ENCODE measurements at places on chromosomes 2 and 18. TPM values are rescaled to one million over a fixed set of nuclear protein-coding genes. Genes with fewer than 3 reads are reported as not detected.

- no peak for DNase-seq
- no peak overlapping the region for H3K4me3 ChIP-seq
- no peaks in the 10 kb centered on the region for H3K27me3 ChIP-seq
- no peak overlapping the region for H3K27ac ChIP-seq
- H3K4me1 ChIP-seq, result no peaks in the 10 kb centered on the region
Observed at GRCh38 chr18:3184275-3184963, 35.3 kb downstream of the MYOM1 start.

DNA sequence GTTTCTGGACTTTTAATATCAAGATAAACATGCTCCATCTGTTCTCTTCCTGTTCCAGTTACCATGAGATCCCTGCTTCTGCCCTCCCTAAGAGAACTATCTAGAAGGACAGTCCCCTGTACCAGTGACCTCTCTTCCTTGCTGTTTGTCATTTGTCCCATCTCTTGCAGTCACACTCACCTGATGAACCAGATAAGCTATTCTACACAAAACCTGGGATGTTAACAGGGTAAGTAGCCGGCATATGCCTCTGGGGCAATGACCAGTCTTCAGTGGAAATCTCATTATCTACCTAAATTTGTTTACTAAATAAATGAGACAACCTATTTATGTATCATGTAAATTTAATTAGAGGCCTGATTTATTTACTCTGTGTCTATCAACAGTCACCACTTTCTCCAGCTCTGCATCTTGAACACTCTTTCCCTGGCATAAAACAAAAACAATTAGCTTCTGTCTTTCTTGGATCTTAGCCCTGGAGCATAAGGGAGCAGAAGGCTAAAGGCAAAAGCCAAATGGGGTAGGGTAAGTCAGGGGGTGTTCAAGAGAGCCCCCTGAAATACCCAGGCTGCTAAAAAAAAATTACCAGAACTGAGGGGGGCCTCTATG lies 337.7 kb downstream of the ALK start:
- H3K36me3 ChIP-seq, result no peaks in the 10 kb centered on the region
- H3K27me3 ChIP-seq, result no peaks in the 10 kb centered on the region
- DNase-seq, result no peak
- H3K4me1 ChIP-seq, result no peaks in the 10 kb centered on the region

DNA sequence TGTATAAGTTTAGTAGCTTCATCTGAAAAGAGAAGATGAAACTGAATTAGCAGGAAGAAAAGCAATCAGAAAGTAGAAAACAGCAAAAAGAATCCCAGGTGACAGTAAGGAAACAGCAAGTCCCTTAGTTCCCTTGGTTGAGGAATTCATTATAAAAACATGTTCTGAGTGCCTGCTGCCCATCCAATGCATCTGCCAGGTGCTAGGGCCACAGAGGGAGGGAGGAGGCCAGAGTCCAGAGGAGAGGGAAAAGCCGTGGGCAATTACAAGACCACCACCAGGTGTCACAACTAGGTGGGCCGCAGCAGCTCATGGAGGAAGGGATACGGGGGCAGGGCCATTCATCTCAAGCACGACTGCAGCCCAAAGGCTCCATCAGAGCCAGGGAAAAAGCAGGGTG lies 55.9 kb upstream of the TFCP2L1 start:
- DNase-seq, result no peak
- H3K4me3 ChIP-seq, result no peak overlapping the region
- no peak overlapping the region for H3K27ac ChIP-seq
- H3K27me3 ChIP-seq, result no peaks in the 10 kb centered on the region
- peaks cover 74% of the 10 kb centered on the region for H3K36me3 ChIP-seq
- H3K4me1 ChIP-seq, result peaks cover 5% of the 10 kb centered on the region

DNA sequence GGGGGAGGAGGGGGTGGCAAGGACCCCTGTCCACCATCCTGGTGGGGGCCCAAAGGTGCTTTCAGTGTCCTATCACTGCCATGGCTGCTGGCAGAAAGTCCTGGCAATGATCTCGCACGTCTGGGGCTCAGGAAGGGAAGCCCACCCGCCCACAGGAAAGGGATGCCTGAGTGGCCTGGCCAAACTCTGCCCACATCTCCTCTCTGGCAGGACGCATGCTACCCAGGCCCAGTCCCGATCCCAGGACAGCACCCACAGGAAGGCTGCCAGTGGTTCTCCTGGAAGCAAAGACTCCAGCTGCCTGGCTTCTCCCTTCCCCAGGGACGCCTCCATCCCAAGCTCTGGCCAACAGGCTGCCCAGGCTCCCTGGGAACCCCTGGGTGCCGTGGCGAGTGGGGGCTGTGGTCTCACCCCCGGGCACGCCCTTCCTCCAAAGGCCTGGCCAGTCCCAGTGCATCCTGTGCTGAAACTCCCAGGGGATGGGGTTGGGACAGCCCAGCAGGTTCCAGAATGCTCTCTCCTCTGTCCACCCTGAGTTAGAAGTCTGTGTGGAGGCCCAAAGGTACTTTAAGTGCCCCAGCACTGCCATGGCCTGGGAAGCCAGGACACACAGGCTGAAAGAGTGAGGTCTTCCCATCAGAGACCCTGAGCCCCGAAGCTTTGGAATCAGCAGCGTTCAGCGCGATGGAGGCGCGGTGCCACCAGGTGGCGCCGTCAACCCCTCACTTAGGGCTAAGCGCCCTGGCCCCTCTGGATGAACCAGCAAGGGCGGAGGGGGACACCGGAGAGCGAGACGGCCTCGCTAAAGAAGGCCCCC lies 29.8 kb upstream of the TAF1B start:
- H3K36me3 ChIP-seq, result no peaks in the 10 kb centered on the region
- DNase-seq, result peak; percentile 77
- peak overlapping the region; percentile 30 for H3K4me3 ChIP-seq
- H3K4me1 ChIP-seq, result peaks cover 22% of the 10 kb centered on the region
- H3K27ac ChIP-seq, result no peak overlapping the region
- peaks cover 4% of the 10 kb centered on the region for H3K27me3 ChIP-seq

- no peak for DNase-seq
- peaks cover 6% of the 10 kb centered on the region for H3K36me3 ChIP-seq
Observed at GRCh38 chr2:177289824-177290628, 25.5 kb upstream of the NFE2L2 start.

DNA sequence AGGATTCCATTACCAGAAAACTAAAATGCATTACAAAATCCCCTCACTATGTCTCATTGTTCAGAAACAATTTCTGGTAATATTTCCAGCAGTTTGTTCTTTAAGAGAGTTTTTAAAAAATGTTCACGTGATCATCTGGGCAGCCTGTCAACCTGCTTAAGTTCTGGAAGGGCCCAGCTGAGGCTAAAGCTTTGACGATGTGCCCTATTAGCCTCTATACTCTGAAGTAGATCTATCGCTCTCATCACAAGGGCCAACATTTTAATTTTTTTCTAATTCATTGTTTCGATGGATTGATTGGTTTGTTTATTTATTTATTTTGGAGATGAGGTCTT lies 205.8 kb downstream of the PRKCE start:
- peaks cover 31% of the 10 kb centered on the region for H3K4me1 ChIP-seq
- DNase-seq, result no peak
- no peaks in the 10 kb centered on the region for H3K27me3 ChIP-seq
- no peak overlapping the region for H3K27ac ChIP-seq

The SCN1A gene
- total RNA-seq, result 19.1 TPM
